GM13977 (cell line): ENCODE measurements at places on chromosomes 3 and 15.

GRCh38 chr3:33658621-33658990, 59.4 kb downstream of the CLASP2 start:
- DNase-seq: no peak

GRCh38 chr3:122458992-122459391, 43.1 kb upstream of the WDR5B start:
- no peak for DNase-seq

GRCh38 chr3:145191543-145191942, 969.4 kb downstream of the PLOD2 start:
- no peak for DNase-seq

DNA sequence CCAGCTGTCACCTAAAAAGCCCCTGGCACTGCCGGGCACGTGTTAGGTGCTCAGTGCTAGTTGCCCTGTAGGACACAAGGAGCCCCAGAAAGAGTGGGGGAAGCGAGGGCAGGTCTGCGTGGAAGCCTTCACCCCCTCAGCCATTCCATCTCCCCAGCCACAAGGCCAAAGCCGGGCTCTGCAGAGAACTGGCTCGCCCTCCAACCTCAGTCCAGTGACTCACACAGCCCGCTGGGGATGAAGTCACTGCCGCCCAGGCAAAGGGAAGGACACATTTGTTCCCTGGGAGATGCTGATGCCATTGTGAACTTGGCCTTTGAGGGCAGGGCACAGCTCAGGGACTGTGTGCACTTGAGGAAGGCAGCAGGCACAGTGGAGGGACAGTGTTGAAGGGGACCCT, 48.1 kb downstream of the IQSEC1 start:
- no peak for DNase-seq

DNA sequence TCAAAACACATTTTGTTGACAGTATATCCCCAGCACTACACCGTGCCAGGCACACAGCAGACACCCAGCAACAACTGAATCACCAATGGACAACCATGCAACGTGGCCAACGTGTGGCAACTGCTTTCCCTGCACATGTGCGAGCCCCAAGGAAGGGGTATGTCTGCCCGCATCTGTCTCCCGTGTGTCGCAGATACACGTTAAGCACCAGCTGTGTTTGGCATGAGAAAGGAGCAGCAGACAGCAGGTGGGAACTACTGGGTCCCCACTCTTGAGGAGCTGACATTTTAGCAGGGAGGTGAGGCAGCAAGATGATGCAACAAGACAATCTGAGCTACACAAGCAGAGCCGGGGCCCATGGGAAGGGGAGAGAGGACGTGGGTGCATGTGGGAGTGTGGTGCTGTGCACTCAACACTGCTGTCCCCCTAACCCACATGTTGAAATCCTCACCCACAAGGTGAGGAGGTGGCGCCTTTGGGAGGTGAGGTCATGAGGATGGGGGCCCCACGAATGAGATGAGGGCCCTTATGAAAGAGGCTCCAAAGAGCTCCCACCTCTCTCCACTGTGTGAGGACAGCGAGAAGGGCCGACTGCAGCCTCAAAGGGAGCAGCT, 56.2 kb downstream of the ROPN1B start:
- DNase-seq: no peak

DNA sequence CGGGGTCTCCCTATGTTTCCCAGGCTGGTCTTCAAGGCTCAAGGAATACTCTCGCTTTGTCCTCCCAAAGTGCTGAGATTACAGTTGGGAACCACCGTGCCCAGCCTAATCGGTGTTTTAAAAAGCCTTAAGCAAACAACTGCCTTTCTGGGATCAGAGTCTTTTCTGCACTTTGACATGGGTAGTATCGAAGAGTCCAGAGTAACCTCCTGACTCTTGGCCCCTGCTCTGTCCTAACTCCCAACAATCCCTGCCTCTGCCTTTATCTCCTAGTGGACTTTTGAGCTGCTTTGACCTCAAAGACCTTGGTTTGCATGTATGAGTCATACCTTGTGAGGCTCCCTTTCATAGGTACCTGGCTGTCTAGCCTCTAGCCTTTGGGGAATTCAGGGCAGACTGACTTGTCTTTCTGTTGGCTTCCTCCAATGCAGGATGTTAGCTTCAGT, 21.0 kb upstream of the HACD2 start:
- DNase-seq: peak; percentile 40

GRCh38 chr3:139128803-139129202, 84.1 kb upstream of the PRR23C start:
- DNase-seq: no peak

GRCh38 chr3:25386686-25387255, 41.3 kb upstream of the RARB start:
- DNase-seq: no peak

- DNase-seq: no peak
Observed at GRCh38 chr3:156341332-156341731, 213.6 kb downstream of the SSR3 start.
